NCI-H187 (cell line): ENCODE measurements at places on chromosomes 3 and 15.

GRCh38 chr3:54797111-54797510, 130.7 kb downstream of the LRTM1 start:
- no peak for DNase-seq

- no peak for DNase-seq
These were observed 148.4 kb downstream of the RTP4 start for GRCh38 chr3:187516446-187517185.

DNA sequence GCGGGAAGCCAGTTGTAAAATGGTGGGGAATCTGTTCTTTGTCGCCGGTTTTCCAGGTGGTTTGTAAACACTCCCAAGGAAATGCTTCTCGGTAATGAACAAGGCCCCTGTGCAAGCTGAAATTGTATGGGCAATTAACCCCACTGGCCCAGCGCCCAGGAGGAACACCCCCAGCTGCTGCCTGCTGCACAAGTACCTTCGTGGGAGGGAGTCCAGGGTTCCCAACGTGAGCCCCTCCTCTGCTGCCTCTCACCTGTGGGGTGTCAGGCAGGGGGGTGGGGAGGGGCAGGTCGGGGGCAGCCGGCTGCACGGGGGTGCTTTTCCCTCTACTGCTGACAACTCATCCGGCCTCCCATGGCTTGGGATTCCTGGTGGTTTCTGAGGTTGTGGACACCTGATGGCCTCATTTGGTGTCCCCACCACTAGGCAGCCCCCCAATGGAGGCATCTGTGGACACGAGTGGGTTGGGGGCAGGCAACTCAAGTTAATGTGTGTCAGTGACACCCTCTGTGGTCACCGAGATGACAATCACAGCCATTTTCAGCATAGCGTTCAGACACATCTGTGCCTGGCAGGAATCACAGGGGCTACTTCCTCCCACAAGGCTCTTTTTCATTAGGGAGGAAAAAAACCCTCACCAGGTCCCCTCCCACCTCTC, 35.6 kb upstream of the PRR23E start:
- DNase-seq = peak; percentile 81

DNA sequence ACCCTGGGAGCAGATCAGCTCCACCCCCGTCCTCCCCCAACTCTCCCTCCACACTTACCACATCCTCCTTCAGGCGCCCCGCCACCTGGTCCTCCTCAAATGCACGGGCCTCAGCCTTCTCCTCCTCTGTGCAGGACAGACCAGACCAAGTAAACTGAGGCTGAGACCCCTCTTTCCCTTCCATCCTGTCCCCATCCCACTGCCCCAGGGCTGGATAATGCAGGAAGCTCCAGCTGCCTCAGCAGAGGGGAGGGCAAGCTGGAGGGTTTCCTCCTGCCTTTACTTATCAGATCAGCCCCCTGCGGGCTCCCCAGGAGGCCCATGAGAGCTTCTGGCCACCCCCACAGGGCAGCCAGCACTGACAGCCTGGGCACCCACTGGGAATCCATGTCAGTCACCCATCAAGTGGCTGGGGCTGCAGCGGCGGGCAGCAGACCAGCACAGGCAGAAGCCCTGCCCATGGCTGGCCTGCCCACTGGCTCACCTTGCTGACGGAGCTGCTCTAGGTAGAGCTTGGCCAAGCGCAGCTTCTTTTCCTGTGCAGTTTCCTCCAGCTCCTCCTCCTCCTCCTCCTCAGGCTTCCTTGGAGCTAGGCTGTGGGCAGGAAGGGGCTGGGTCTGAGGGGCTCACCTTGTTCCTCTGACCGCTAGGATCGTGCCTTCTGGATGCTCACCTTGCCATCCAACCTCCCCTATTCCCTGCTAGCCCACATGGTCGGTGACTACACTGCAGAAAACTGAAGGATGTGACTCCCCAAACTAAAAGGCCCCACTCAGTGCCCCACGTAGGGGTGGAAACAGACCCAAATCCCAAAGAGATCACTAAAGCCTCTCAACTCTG, 3.9 kb downstream of the RRP9 start:
- DNase-seq = no peak
